ENCODE measurements at places on chromosomes 1 and 21.

- no peaks in the 10 kb centered on the region for H3K36me3 ChIP-seq
- DNase-seq = no peak
- H3K27me3 ChIP-seq = peaks cover 4% of the 10 kb centered on the region
- no peaks in the 10 kb centered on the region for H3K4me1 ChIP-seq
- H3K27ac ChIP-seq = no peak overlapping the region
Observed at GRCh38 chr1:161265305-161265704, 6.8 kb downstream of the PCP4L1 start.

DNA sequence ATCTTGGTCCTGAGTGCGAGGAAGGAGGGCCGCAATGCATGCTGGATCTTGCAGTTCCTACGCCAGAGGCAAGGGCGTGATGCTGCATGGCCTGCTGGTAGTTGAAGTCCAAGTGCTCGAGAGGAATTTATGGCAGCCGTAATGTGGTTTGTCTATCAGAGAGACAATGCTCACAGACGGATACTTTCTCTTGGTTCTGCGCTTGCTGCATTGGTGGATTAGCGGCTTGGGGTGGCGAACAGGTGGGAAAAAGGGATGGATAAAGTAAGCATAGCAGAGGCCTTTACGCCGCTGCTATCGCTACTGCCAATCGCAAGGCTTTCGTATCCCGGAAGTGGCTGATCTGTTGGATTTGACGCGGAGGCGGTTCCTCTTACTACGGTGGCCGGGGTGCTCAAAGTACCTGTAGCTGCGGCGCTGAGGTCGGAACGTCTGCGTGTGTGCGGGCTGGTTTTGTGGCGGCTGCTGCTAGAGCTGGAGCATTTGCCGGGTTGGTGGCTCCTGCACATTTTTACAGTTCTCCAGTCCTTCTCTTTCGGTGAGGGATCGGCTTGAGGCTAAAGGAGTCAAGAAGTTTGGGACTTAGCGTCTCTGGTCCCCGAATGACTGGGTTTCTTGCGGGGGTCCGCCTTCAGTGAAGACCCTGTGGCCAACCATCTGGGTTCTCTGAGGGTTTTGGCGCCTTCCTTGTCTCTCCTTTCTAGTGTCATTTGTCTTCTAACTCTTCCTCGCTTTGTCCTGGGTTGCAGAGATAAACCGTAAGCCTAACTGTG, at the start of gene ATG4C:
ATG4C (plus strand) TSS at position 397 of the 773 bp plus-strand sequence. CDS start 19,655 bp downstream, outside the sequence.
- peak within 1 kb of the TSS; percentile 87 for H3K27ac ChIP-seq
- H3K27me3 ChIP-seq = no peaks in the 10 kb centered on the region
- peak within 1 kb of the TSS; percentile 94 for H3K4me3 ChIP-seq
- no peaks in the 10 kb centered on the region for H3K36me3 ChIP-seq

- H3K4me1 ChIP-seq = no peaks in the 10 kb centered on the region
- DNase-seq = no peak
- H3K27me3 ChIP-seq = no peaks in the 10 kb centered on the region
- no peaks in the 10 kb centered on the region for H3K36me3 ChIP-seq
Observed at GRCh38 chr1:195335541-195335940, 1272.7 kb downstream of the KCNT2 start.

- H3K4me1 ChIP-seq = no peaks in the 10 kb centered on the region
- H3K36me3 ChIP-seq = peaks cover 59% of the 10 kb centered on the region
- no peak overlapping the region for H3K27ac ChIP-seq
- no peak for DNase-seq
- H3K27me3 ChIP-seq = no peaks in the 10 kb centered on the region
Observed at GRCh38 chr21:41813226-41813625, 46.4 kb upstream of the RIPK4 start.

DNA sequence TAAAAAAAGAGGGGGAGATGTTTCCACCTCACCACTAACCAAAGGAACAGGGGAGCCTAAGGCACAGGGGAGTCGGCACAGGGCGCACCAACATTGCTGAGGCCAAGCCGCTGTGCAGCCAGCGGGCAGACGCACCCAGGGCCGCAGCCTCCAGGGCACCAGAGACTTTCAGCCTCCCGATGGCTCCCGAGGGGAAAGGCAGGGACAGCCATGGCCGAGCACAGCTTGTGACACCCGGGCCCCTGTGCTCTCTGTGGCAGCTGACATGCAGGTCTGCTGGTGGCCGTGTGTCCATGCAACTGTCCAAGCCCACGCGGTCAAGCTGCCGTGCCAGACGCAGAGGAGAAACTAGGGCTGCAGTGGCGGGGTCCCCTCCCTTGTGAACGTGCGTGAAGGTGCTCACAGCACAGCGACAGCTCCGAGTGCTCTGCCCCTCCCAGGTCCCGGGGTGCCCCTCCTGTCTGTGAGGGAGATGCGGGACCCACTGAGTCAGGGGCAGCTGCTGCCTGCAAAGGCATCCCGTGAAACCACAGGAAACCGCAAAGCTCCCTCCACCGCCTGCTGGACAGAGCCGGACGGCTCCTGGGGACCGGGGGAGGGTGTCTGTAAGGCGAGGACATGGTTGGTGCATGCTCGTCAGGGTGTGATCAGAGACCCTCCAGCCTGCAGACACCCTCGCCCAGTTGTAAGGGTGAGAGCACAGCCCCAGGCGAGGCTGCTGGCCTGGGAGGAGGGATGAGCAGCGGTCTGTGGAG, 2.5 kb downstream of the KRTAP10-11 start:
- H3K4me1 ChIP-seq = peaks cover 3% of the 10 kb centered on the region
- no peaks in the 10 kb centered on the region for H3K36me3 ChIP-seq
- H3K4me3 ChIP-seq = no peak overlapping the region
- H3K27ac ChIP-seq = no peak overlapping the region
- no peaks in the 10 kb centered on the region for H3K27me3 ChIP-seq
- DNase-seq = no peak

Data from naive thymus-derived CD4-positive, alpha-beta T cell (primary cell).